ENCODE measurements at places on chromosomes 5 and 9.

DNA sequence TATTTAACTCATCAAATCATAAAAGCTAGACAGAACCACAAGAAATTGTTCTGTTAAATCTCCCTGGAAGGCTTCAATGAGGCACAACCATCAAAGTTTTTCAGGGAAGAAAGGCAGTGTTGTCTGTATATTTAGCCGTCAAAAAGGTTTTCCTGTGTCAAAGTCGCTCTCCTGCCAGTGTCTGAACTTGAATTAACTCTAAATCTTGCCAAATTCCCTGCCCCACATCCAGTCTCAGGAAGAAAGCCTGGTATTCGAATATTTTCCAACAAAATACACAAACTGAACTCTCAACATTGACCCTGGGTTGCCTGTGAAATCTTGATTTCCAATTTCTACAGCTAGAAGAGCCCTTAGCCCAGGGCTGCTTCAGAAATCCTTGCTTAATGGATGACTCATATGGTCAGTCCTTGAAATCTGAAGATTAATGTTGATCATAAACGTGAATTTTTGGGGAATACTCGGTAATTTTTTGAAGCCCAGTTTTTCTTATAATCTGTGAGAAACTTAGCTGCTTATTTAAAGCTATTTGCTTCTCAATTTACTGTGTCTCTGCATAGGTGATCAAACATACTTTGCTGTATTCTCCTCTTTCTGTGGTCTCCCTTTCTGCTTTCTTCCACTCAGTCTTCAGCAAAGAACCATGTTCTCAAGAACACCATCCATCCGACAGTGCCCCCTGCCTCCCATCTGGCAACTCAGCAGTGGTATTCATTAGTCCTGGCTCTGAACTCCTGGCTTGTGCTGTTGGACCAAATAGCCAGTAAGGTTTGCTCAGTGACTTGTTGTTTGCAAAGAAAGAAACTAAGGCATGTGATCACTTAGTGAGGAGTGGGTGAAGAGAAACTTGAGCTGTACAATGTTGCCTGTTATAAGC is 58.9 kb downstream of the NREP start:
- DNase-seq, result no peak

GRCh38 chr5:138233280-138233679 is 20.2 kb upstream of the CDC23 start:
- DNase-seq, result no peak

- DNase-seq, result no peak
These were observed 73.2 kb upstream of the PIP5K1B start for GRCh38 chr9:68631811-68632210.

- DNase-seq, result no peak
These were observed 35.6 kb downstream of the KLHL3 start for GRCh38 chr5:137700282-137700680.

- no peak for DNase-seq
These were observed 160.3 kb upstream of the SLC28A3 start for GRCh38 chr9:84500826-84501225.

DNA sequence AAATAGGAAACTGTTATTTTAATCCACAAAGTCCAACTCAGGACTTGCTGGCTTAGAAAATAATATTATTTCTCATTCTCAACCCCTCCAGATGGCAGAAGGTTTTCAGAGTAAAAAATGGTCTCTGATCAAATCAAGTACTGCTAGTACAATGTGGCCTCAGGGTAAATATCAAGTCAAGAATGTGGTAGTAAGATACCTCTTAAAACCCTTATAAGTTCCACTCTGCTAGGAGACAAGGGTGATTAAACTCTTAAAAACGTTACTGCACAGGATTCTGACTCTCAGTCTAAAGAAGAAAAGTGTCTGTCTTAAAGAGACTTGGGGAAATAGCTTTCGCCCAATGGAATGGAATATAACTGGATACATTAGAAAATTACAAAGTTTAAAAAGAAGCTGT is 120.8 kb upstream of the PDE4D start:
- no peak for DNase-seq

DNA sequence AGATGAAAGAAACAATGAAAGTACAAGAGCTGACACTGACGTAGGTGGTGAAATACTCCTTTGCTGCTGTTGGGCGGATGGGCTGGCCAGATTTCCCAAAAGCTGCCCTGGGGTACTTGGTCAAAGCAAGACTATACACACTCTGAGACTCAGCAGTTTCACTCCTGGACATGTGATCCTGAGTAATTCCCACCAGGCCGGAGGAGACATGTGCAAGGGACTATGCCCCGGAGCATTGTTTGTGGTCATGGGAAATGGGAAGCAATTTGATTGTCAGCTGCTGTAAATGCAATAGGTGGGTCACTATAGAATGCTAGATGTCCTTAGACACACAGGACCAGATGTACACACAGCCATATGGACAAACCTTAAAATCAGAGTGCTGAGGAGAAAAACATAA is 116.1 kb downstream of the DCP2 start:
- DNase-seq, result no peak

GRCh38 chr5:4954048-4954447 is 186.1 kb upstream of the ADAMTS16 start:
- DNase-seq, result no peak

GRCh38 chr9:9921805-9922204 is 691.0 kb downstream of the PTPRD start:
- no peak for DNase-seq

GRCh38 chr5:6424700-6425099 is 24.0 kb upstream of the UBE2QL1 start:
- DNase-seq, result no peak

DNA sequence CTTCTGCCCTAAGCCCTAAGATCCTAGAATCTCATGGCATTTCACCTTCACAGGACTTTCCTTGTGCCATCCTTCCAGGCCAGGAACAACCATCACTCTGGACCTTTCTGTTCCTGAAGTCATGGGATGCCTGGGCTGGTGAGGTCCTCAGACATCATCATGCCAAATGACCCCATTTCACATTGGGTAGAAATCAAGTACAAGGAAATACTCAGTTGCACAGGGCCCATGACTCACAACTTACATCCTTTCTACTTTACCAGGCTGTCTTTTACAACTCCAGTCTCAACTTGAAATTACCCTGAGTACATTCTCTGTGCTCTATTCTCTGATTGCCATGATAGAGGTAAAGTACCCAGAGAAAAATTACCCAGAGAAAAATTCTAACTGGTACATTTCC is 167.1 kb downstream of the PIK3R1 start:
- DNase-seq, result no peak

DNA sequence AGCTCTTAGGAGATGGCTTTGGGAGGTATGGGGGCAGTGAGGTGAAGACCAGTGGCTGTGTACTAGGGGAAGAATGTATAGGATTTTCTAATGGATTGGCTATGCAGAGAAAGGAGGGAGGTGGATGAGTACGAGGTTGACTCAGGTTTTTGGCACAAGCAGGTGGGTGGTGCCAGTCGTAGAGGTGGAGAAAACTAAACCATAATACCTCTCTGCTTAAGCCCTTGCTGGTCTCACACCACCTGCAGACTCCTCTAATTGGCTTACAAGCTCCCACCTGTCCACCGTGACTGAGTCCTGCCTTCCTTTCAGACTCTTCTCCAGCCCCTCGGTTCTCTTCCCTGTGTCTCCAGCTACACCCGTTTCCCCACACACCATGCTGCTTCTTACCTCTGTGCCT is 521.7 kb upstream of the CLINT1 start:
- no peak for DNase-seq

GRCh38 chr9:72362118-72362531 is 2.9 kb downstream of the ZFAND5 start:
- DNase-seq, result no peak

GRCh38 chr9:37976714-37977477 is 73.0 kb upstream of the SLC25A51 start:
- no peak for DNase-seq

DNA sequence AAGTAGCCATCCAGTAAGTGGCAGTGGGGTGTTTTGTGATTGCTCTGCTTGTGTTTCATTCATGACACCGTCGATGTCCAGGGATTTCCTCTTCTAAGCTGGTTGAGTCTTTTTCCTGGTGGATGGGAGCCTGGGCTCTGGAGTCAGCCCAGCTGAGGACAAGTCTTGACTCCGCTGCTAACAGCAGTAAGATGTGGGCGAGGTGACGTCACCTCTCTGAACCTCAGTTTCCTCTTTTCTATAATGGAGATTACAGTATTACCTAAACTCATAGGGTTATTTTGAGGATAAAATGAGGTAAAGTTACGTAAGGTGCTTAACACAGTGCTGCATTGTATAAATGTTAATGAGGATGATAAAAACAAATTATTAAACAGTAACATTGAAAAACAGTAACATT is 21.3 kb downstream of the FGF1 start:
- no peak for DNase-seq

DNA sequence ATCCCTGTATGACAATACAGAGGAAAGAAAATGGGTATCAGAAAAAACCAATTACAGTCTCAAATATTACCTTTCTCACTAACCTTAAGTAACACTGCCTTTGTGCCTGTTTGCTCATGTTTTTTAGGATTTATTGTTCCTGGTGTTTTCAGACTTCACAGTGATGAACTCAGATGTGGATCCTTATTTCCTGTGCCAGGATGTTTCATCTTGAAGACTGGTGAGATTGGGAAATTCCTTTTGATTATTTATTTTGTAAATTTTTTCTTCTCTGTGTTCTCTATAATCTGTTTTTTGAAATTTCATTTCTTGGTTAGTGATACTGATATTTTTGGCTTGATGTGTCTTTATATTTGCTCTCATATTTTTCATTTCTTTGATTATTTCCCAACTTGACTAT is 142.4 kb upstream of the GRIN3A start:
- no peak for DNase-seq

DNA sequence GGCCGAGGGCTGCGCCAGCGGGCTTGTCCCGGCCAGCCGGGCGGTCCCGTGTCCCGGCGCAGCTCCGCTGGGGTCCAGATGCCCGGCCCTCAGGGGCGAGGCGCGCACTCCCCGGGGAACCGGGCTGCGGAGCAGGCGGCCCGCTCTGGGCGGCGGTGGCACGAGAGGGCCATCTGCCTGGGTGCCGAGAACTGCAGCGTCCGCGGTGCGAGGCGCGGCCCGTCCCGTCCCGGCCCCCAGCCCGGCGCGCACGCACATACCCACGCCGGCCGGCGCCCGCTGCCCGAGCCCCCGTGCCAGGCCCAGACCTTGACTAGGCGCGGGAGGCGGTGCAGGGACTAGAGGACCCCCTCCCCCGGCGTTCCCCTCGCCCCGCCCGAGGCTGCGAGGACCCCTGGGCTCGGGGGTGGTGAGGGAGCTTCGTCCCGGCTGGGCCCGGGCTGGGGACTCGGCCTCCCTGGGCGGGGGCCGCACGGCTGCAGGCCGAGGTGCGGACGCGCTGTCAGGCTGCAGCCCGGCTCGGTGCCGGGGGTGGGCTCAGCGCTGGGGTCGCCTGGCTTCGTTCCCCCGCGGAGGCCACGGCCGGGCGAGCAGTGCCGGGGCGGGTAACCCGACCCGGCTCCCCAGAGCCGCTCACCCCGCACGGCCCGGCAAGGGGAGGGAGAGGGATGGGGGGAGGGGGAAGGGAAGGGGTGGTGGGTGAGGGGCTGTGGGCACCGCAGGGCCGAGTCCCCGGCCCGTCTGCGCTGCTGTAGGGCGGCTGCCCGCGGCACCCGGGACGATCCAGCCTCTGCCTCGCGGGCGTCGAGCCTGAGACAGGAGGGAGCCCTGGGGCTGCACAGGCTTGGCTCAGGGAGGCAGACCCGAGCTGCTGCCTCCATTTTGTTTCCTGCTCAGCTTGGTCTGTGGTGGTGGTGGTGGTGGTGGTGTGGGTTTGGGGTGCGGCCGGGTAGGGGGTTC is 1.2 kb upstream of the NSD1 start:
- no peak for DNase-seq

DNA sequence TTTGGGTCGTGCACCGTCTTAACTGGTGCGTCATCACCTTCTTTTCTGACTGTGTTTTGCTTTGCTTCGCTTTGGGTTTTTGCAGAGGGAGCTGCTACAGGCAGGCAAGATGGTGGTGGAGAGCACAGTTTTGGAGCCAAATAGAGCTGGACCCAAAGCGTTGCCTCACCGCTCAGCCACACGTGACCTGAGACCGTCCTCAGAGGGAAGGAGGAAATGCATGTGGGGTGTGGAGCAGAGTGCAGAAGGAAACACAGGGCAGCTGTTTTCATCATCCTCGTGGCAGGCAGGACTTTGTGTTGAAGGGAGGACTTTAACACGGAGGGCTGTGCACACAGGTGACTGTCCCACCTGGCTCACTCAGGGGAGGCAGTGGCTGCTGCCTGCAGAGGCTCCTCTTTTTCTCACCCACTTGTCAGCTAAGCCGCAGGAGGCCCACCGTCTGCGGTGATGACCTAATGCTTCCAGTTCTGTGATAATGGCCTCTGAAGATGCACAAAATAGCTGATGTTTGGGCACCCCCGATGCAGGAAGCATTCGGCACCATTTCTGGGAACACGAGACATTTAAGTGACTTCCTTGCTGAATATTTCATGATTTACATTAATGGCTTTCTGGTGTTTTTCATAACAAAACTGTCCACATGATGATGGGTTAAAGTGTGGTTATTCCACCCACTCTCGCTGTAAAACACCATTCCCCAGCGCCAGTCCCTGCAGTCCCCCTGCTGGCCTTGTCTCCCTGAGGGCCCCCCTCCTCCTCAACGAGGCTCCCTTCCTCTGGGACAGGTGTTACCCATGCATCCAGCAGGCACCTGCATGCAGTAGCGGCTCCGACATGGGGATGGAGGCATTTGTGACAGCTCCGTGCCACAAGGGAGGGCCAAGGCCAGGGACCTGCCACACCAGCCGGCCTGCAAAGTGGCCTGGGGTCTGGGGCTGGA is 12.4 kb upstream of the UBAC1 start:
- DNase-seq, result no peak

- no peak for DNase-seq
These were observed 127.2 kb downstream of the PDE8B start for GRCh38 chr5:77337686-77338085.

DNA sequence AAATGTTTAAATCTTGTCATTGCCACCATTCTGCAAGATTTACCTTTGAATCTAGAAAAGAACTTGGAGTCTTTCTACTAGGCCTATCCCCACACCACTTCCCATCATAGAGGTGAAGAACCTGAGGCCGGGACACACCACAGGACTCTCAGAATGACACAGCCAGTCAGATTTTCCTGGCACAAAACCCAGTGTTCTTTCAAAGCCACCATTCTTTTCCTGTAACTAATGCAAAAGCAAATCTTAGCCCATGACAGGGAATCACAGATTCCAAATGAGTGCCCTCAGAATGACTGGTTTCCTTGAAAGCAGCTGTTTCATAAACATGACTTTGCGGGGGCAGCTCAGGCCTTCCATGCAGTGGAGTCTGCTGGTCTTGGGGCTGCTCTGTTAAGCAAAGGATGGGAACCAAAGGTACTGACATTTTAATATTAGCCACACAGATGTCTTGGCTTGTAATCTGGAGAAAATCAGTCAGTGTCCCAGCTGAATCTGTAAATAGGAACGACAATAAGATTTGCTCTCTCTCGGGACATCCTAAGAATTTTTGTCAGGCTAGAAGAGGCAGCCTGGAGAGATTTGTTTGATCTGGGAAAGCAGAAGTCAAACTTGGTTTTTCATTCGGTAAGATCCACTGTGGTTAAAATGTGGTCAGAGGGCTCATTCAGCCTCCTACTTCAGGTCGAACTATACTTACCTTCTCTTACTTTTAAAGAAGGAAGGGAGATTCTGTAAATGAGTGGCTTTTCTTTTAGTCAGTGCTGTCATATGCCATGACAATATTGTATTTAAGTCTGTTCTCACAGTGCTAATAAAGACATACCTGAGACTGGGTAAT is 115.1 kb downstream of the PALM2AKAP2 start:
- peak; percentile 56 for DNase-seq

- no peak for DNase-seq
These were observed 195.8 kb downstream of the NXNL2 start for GRCh38 chr9:88730780-88731179.

GRCh38 chr9:76707510-76707909 is 56.7 kb upstream of the PCA3 start:
- no peak for DNase-seq
